ENCODE measurements at places on chromosomes 6 and 20.

DNA sequence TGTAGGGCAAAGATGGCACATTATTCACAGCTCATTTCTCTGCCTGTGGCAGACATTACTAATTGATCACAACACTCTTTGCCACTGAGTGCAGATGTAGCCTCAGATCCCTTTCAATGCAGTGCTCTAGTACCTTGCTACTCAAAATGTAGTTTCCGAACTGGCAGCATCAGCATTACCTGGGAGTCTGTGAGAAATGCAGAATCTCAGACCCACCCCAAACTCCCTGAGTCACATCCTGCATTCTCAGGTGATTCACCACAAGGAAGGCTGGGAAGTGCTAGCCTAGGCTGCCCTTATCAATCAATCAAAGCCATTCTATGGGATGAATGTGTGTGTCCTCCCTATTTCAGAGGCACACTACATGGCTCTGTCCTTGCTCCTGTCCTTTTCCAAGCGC, 58.5 kb downstream of the PCNA start:
- no peak for DNase-seq

GRCh38 chr20:61543086-61543485, 291.0 kb downstream of the CDH4 start:
- no peak for DNase-seq

- DNase-seq: no peak
Measured at GRCh38 chr20:46112430-46113112, 5.5 kb upstream of the CD40 start.

DNA sequence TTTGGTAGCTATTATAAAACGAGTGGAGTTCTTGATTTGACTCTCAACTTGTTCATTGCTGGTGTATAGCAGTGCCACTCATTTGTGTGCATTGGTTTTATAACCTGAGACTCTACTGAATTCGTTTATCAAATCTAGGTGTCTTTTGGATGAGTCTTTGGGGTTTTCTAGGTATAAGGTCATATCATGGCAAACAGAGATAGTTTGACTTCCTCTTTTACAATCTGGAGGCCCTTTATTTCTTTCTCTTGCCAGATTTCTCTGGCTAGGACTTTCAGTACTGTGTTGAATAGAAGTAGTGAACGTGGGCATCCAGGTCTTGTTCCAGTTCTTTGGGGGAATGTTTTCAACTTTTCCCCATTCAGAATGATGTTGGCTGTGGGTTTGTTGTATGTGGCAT, 38.8 kb downstream of the SUMO4 start:
- DNase-seq: no peak

DNA sequence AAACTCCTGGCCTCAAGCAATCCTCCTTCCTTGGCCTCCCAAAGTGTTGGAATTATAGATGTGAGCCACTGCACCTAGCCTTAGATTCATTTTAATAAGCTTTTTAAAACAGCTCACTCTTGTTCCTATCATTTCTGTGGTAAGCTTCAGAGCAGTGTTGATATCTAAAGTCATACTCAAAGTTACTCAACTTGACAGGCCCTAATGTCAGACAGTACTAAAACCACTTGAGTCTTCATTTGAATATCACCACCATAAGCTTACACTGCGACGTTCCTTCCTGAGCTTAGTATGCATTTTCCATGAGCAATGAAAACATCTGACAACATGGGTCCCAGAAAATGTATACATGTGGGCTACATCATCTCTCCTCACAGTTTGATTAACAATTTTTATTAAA, 6.0 kb downstream of the FUCA2 start:
- no peak for DNase-seq

GRCh38 chr20:47785854-47786764, 828 bp upstream of the SULF2 start:
- no peak for DNase-seq

DNA sequence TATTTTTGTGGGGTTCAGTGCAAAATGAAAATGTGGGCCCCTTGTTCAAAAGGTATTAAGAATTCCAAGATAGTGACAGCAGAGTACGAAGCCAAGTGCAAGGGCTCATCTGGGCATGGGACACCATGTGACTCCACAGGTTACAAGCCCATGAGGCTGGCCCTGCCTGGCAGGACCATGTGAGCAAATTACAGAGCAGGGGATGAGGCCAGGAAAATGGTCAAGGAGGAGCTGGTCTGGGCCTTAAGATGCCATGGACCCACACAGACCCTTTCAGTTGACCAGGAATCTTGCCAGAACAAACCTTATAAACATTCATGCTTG, 86.9 kb downstream of the SNX5 start:
- DNase-seq: no peak

GRCh38 chr6:140987364-140988155, 1145.2 kb upstream of the GJE1 start:
- no peak for DNase-seq

DNA sequence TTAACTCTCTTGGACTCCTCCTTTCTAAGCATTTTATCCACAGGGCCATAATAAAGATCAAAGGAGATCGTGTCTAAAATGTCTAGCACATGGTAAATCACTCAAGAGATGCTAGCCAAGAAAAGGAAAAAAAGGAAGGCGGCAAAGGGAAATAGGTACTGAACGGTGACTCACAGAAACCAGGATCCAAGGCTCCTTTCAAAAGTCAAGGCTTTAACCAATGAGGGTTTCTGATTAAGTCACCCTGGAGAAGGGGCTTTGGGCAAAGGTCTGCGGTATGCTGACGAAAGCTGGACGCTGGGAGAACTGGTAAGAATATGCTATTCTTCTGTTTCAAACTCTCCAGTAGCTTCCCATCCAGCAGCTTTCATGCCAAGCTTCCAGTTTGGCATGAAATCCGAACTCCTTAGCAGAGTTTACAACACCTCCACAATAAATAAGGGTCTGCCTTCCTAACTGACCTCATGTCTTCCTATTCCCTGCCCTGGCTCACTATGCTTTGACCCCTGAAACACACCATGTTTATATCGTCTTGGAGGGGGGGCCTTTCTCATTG, 1.0 kb downstream of the TOMM34 start:
- no peak for DNase-seq

DNA sequence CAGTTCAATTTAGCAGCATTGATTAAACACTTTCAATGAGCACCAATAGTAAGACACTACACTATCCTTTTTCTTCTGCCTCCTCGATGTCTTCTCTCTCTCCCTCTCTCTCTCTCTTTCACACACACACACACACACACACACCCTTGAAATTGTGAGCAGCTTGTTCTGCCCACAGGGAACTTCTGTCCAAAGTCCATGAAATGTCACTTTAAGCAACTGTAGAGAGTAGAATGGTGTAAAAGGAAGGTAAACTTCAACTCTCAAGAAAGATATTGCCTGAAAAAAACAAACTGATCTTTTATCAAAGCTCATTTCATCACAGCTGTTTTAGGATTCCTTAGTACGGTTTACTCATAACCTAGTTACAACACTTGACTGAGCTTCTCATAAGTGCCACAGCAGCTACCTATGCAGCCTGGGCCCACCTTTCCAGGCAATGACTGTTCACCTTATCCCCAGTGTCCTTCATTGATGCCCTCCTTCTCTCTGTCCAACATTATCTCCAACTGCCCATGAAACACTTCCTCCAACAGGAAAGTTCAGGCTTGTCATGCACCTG, 107.0 kb downstream of the TNFRSF21 start:
- no peak for DNase-seq

DNA sequence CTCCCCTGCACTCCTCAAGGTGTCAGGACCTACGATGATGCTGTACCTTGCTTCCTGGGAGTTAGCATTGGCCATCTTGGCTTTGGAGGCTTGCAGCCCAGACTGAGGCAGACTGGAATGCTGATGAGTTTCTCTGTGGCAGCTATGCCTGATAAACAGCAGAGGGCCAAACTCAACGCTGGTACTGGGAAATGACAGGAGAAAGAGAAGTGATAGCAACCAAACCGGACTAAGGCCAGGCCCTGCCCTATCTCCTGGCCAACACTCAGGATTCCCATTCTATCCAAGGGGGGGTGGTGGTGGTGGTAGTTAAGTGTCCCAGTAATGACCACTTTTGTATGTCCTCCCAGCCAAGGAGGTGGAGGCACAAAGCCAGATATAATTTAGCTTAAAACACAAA, 90.0 kb upstream of the DTNBP1 start:
- DNase-seq: no peak

- no peak for DNase-seq
Measured at GRCh38 chr6:143183666-143184065, 123.0 kb downstream of the AIG1 start.

GRCh38 chr20:58892141-58892931, 39.8 kb downstream of the GNAS start:
- peak; percentile 69 for DNase-seq

- no peak for DNase-seq
Measured at GRCh38 chr6:144378437-144378836, 93.3 kb downstream of the UTRN start.

DNA sequence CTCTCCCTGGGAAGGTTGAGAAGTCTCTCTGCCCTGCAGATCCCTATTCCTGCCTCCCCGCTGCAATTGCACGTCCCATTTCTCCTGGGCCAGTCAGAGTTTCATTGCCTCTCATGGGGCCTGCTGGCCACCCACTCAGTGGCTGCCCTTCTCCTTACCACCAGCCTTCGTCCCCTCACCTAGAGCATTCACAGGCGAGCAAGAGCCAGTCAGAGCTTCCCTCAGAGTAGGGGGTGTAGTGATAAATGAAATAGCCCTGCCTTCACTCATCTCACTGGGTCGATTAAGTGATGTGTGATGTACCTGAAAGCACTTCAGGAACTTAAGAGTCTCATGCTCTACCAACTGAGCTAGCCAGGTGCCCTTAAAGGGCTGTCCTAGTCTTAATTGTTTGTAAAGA, 52.0 kb upstream of the FANCE start:
- no peak for DNase-seq

DNA sequence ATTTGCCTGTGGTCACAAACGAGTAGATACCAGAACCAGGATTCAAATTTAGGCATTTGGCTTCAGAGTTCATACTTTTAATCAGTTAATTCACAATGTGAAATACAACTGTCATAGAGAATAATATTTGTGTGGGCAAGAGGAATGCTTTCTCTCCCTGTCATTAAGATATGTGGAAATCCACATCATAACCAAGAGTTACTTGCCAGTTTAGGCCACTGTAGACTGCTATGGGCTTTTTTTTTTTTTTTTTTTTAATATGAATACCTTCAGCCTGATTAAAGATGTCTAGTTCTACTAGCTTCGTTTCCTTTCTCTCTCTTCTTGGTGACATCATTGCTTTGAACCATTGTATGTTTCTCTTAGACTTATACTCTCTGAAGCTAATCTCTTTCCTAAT, 244.9 kb downstream of the ZFAND3 start:
- no peak for DNase-seq

GRCh38 chr6:35920793-35921732, at the start of gene SRPK1:
TSS of gene SRPK1 (minus strand) at chr6:35921098. CDS start at chr6:35921056, 42 bp downstream.
- DNase-seq: peak; percentile 86

- DNase-seq: no peak
Measured at GRCh38 chr6:467111-467510, 75.6 kb downstream of the IRF4 start.

DNA sequence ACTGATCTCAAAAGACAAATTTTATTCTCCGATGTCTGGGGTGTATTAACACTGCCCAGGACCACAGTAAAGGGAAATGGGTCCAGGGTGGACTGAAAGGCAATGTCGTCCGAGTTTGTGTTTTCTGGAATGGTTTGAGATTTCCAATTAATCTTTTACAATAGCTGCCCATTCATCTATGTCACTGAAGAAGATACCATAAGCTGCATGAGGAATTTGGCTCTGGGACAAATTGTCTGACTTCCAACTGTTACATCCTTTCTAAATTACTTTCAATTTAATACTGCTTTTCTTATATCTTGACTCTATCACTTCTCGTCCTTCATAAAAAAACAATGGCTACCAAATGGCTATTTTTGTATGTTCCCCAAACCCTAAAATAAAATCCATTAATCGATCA, 130.7 kb upstream of the KCNK16 start:
- no peak for DNase-seq

- no peak for DNase-seq
Measured at GRCh38 chr20:6651016-6651415, 116.5 kb upstream of the BMP2 start.

DNA sequence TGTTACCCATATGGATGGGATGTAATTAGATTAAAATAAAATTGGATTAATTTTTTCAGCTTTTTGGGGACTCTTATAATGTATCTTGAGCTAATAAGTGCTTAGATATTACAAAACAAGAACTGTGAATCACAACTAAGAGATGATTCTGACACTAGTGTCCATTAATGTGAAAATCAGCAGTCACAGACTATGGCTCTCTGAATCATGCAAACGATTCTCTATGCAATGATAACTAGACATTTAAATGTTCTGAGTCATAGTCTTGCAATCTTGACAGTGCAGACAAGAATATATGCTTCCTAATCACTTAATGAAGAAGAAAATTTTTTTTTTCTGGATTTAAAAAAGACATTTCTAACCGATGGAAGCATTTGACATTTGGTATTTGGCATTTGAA, 82.2 kb upstream of the OPRM1 start:
- DNase-seq: no peak

DNA sequence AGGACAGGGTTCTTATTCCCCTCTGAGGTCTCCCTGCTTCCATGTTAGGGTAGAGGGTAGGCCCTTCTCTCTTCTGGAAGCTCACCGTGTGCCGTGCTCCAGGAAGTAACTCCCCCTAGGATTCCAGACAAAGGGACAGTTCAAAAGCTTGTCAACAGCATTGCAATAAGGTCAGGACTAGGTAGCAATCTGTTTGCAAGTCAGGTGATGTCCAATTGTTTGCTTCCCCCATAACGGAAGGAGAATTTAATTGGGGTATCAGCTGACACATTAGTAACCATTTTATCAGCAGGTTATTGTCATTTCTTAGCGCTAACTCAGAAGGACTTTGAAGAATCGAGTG, 41.9 kb downstream of the SYNJ2 start:
- no peak for DNase-seq

GRCh38 chr20:1266167-1266973, at the start of gene SNPH:
TSS of gene SNPH (plus strand) at chr20:1266294. CDS start at chr20:1296240, 29,946 bp downstream.
- peak; percentile 44 for DNase-seq

- DNase-seq: no peak
Measured at GRCh38 chr20:24775966-24776365, 173.1 kb upstream of the CST7 start.

DNA sequence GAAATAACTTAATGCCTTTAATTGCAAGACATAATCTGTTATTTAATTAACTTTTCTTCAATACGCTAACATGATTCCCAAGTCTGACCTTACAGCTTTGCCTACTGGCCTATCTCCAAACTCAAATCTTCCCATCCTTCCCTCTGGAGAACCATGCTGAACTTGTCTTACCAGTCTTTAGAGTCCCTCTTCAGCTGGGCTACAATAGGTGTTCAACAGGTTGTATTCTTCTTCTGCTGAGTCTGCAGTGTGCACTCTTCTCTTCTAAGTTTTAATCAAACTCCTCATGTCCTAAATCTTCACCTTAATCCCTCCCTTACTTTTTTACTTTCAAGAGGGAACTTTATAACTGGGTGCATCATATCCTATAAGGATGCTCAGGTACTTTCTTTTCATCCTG, 75.5 kb upstream of the TINAG start:
- DNase-seq: no peak

GRCh38 chr6:75126518-75126917, 79.3 kb downstream of the COL12A1 start:
- no peak for DNase-seq

GRCh38 chr6:87806635-87807034, 104.6 kb upstream of the AKIRIN2 start:
- no peak for DNase-seq

GRCh38 chr6:158595223-158595622, 35.3 kb downstream of the TMEM181 start:
- DNase-seq: no peak

GRCh38 chr20:20084296-20084752, 32.0 kb downstream of the CFAP61 start:
- no peak for DNase-seq
